Neural progenitor cell (in vitro differentiated cells): ENCODE measurements at places on chromosomes 2 and 18. TPM values are rescaled to one million over a fixed set of nuclear protein-coding genes. Genes with fewer than 3 reads are reported as not detected.

SLC16A14 gene
- 10.8 and 12.4 TPM in 2 replicates for total RNA-seq

WNT10A gene
- not detected in 2 replicates for total RNA-seq

LOXL3 gene
- total RNA-seq: 24.2 and 39.1 TPM in 2 replicates

ELOA2 gene
- not detected in 2 replicates for total RNA-seq

DSG1 gene
- total RNA-seq: not detected in 2 replicates

TMEM37 gene
- 0.74 and 1.0 TPM in 2 replicates for total RNA-seq

POTEJ gene
- 0.21 TPM in 1 of 2 replicates, not detected in the other for total RNA-seq

FBLN7 gene
- total RNA-seq: 7.8 and 18.4 TPM in 2 replicates

TSHZ1 gene
- 0.06 and 0.15 TPM in 2 replicates for total RNA-seq

CHRNA1 gene
- 0.11 TPM in 1 of 2 replicates, not detected in the other for total RNA-seq

SERPINB13 gene
- total RNA-seq: not detected in 2 replicates

EDAR gene
- not detected in 2 replicates for total RNA-seq

SLC19A3 gene
- 0.96 and 1.6 TPM in 2 replicates for total RNA-seq

MRO gene
- total RNA-seq: 0.06 TPM in 1 of 2 replicates, not detected in the other

ATIC gene
- total RNA-seq: 23.9 and 43.2 TPM in 2 replicates

CD8B2 gene
- not detected in 2 replicates for total RNA-seq

MRPS5 gene
- total RNA-seq: 56.2 and 75.2 TPM in 2 replicates

TXNDC2 gene
- total RNA-seq: not detected in 2 replicates

IL1RN gene
- total RNA-seq: not detected in 2 replicates

STRADB gene
- 64.0 and 79.4 TPM in 2 replicates for total RNA-seq

CDK15 gene
- 0.21 TPM in 1 of 2 replicates, not detected in the other for total RNA-seq

CD207 gene
- total RNA-seq: not detected in 2 replicates

SULT1C2 gene
- total RNA-seq: 0.28 and 1.6 TPM in 2 replicates

TUBA3E gene
- total RNA-seq: not detected in 2 replicates

BOLL gene
- not detected in 2 replicates for total RNA-seq

NCOA1 gene
- 13.9 and 29.3 TPM in 2 replicates for total RNA-seq

TEX44 gene
- not detected in 2 replicates for total RNA-seq

B3GNT7 gene
- total RNA-seq: 0.90 and 1.5 TPM in 2 replicates

HRH4 gene
- total RNA-seq: 0.13 TPM in 1 of 2 replicates, not detected in the other
